Kidney tubule cell (primary cell): ENCODE measurements at places on chromosomes 5 and 9.
A peak's percentile ranks its signal among the peaks of the same experiment; 100 is the strongest.

DNA sequence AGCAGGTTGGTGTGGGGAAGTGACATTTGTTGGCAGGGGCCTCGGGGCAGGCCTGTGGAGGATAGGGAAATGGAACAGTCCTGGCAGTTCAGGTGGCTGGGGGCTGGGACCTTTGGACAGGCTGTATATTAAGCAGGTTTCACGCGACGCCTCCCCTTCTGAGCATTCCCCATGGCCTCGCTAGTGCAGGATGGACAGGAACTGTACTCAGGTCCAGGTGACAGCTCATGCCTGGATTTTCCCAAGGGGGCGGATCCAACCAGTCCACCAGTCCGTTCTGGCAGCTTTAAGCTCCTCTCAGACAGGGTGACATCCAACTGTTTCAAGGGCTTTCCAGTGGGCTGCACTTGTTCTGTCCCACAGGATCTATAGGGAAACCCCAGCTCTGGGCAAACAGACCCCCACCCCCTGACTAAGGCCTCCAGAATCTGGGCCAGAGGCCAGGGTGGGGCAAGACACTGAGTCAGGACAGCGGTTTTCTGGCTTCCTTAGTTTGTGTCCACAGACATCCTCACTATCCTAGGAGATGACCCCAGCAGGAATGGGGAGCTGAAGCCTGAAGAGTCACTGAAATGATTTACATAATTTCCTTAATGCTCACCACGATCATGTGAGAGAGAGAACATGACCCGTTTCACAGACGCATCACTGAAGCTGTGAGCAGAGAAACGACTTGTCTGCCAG, 20.9 kb downstream of the CSF2 start:
- peak; percentile 100 for DNase-seq

GRCh38 chr9:86500031-86500430, 145.8 kb upstream of the TUT7 start:
- DNase-seq: no peak

DNA sequence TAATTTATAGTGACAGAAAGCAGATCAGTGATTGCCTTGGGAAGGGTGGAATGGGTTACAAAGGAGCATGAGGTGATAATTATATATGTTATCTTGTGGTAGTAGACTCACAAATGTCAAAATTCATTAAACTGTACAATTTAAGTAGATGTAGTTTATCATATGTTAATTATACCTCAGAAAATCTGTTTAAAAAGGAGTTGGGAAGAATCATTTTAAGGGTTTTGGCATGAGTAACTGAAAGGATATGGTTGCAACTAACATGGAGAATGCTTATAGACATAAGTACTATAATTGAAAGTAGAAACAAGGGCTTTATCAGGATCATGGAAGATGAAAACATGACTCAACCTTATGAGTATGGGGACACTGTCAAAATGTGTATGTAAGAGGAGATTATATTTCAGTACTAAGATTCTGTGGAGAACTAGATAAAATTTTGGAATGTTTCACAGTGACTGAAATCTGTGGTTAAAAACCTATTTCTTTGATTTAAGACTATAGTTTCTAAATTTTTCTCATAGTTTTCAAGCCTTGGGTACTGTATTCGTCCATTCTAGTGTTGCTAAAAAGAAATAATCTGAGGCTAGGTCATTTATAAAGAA, 73.3 kb downstream of the FCHO2 start:
- no peak for DNase-seq

- no peak for DNase-seq
Observed at GRCh38 chr5:109614981-109615380, 74.7 kb upstream of the MAN2A1 start.

DNA sequence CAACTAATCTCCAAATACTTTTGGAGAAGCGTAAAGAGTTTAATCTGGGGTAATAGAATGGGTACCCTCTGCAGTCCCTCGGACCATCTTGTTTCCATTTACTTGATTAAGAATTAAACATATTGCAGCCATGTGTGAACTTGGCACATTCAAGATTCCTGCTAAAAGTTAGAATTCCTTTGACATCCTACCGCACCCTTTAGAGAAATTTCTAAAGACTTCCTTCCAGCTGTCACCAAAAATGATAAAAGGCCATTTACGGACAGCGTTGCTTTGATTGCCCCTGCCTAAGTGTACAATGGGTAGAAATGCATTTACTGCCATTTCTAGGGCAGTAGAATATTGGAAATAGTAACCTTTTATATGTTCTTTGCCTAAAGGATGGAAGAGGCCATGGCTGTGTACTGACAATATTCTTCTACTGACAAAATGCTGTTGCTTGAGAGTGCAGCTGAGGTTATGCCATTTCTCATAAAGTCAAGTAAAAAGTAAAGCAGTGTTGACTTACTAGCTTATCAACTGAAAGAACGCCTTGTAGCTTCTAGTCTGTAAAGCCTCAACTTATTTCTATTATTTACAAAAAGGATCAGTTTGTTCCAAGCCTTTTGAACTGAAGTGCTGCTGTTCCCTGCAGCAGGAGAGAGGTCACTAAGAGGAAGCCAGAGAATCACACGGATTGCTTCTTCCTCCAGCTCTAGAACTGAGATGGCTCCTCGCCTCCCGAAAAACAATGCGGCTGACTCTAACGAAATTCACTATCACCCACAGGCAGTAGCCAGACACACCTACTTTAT, 139.8 kb upstream of the BASP1 start:
- DNase-seq: no peak

- DNase-seq: no peak
Observed at GRCh38 chr5:96339862-96340261, 93.2 kb downstream of the PCSK1 start.

GRCh38 chr9:117555964-117556629, 141.2 kb upstream of the ASTN2 start:
- peak; percentile 62 for DNase-seq

DNA sequence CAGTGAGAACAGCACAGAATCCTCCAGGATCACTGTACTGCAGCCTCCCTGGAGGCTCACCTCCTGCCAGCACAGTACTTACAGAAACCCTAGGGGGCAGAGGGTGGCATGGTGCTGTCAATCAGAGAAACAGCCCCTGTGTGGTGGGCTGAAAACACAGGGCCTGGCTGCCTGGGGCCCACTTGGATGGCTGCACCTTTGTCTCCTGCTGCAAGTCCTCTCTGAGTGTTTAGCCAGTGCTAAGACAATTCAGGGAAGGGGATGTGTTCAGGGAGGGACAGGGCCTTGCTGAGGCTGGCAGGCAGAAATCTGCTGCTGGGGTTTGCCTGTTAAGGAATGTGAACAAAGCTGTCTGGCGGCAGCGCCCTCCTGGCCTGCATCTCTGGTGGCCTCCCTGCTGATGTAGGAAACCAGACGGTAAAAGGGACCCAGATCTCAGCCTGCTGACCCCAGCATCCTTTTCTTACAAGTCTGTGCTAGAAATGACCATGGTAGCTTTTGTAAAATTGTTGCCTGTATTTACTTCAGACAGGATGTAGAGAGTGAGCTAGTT, 39.5 kb downstream of the PRRC2B start:
- no peak for DNase-seq

DNA sequence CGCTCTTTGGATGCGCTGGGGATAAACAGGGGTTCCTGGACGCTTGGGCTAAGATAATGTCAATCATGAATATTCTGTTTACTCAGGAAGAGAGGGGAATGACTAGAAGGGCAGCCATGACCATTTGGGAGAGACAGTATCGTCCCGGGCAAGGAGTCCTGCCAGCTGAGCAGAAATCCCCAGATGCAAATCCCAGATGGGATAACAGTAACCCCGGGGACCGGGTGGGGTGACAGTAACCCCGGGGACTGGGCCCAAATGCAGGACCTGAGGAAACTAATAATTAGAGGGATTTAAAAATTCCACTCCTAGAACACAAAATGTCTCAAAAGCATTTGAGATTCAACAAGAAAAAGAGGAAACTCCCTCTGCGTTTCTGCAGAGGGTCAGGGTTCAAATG, 189.0 kb upstream of the PPP1R26 start:
- DNase-seq: no peak

GRCh38 chr9:130128733-130129431, 43.3 kb upstream of the NCS1 start:
- peak; percentile 93 for DNase-seq

DNA sequence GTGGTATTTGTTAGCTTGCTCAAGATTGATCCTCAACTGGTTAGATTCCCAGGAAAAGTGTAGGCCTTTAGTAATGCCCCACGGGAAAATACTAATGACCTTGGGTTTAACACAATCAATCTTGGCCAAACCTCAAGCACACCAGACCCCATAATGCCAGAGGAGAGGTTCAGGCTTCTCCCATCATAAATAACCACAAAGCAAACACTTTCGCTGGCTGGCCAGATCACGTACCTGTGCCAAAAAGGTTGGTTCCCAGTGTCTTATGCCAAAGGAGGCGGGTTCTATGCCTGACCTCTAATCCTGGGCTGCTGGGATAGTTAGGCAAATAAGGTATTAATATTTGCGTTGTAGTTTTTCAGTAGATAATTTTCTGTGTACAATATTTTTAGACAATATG, 379.2 kb upstream of the CDH18 start:
- DNase-seq: no peak

GRCh38 chr5:73151766-73152410, 21.1 kb upstream of the TMEM174 start:
- DNase-seq: peak; percentile 47

- peak; percentile 33 for DNase-seq
Observed at GRCh38 chr5:110590187-110590586, 136.3 kb downstream of the TMEM232 start.

DNA sequence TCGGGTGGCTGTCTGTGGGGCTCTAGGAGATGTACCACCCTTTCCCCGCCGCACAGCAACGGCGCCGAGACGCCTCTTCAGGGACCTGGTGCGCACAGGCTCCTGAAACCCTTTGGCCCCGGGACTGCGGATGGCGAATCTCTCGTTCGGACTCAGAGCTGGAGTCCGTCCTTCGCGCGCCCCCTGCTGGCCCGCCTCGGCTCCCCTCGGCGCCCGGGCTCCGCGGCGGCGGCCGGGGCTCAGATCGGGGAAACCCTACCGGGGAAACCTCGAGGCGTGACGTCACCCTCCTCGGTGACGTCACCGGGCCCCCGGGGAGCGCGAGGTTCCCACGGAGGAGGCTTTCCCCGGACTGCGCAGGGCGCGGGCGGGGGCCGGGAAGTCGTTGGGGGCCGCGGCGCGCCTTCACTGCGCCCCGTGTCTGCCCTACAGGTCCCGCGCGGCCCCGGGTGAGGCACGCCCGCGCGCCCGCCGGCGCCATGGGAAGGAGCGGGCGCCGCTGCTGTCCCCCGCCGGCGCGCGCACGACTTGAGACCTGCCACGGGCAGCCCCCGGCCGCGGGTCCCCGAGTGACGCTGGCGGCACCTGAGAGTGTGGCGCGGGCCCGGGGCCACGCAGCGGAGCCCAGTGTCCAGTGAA, 7.9 kb downstream of the PRR7 start:
- DNase-seq: peak; percentile 93

DNA sequence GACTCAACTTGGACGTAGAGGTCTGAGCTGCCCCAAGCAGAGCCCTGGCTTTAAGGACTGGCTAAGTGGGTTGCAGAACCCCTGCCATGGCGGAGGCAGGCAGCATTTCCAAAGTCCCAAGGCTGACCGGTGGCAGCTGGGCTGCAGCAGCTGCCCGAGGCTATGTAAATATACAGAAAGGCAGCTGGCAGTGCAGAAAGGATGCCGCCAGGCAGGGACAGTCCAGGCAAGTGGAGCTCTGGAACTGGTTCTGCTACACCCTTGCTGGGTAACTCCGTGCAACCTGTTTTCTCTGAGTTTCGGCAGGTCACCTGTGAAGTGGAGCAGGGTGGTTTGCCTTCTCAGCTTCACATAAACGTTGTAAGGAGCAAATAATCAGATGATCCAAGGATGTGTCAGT, 46.0 kb downstream of the SHB start:
- no peak for DNase-seq

DNA sequence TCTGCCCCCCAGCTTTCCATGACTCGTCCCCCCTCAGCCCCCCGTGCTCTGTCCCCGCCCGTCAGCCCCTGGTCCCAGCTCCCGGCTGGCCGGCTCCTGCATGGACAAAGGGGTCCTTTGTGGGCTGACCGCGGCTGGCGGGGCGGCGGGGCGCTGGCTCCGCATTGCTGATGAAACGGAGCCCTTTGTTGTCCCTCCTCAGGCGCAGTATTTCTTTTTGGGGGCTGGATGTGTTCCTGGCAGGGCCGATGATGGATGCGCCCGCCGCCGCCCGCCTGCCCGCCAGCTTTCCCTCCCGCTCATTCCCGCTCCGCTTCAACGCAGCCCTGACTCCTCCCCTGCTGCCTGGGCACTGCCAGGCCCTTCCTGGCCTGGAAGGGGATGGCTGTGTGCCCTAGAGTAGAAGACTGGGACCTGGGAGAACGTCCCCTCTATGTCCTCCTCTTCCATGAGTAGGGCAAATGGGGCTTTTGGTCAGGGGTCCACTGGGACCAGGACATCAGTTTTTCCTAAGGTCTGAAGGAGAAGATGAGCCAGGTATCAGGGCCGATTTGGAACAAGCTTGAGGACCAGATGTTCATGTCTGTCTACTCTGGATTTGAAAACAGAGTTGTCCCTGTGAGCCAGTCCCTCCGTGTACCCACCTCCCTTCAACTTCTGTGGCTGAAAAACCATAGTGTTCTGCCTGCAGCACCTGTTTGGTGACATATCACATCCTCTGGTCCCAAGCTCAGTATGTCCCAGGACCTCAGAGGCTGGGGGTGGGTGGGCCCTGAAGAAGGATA, 29.0 kb downstream of the CXXC5 start:
- peak; percentile 55 for DNase-seq

DNA sequence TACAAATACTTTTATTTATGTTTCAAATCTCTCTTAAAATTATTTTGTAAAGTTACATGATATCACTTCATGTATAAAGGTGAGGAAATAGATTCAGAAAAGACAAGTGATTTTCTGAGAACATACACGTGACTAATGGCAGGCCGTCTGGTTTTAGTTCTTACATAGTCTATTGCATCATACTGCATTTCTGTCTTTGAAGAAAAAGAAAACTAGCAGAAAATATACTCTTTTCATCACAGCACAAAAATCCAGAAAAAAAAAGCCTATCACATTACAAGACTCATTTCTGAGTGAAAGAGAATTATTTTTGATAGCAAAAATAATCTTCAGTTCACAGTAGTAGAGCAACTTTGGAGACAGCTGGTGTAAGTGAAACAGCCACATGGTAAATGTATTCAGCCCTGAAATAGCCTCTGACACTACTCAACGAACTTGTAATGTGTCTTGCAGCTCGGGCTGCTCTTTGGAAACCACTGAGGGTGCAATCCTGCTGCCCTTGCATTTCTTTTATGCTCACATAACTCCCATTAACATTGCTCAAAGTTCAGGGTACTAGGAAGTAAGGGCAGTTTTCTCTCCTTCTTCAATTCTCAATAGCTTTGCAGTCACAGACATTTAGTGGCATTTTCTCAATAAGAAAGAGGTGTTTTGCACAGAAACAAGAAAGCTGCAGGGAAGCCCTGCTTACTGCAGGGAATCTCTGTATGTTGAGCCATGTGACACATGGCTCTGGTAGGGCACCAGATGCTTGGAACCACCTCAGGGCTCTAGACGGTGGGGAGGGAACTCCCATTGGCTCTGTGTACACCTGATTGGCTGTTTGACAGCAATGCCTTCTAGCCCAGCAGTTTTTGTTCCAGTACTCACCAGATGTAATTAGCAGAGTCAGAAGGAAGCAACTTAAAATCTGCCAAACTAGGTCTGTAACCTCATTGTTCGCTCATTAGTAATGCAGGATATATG, 845.3 kb upstream of the PTPRD start:
- no peak for DNase-seq
